ENCODE measurements at places on chromosomes 6 and 20. TPM values are rescaled to one million over a fixed set of nuclear protein-coding genes. Genes with fewer than 3 reads are reported as not detected.

DYNLT1 gene
- 118 TPM for total RNA-seq

MROH8 gene
- 7.6 TPM for total RNA-seq

NKX2-4 gene
- not detected for total RNA-seq

NOX3 gene
- total RNA-seq, result not detected

TMC2 gene
- not detected for total RNA-seq

HLA-DRA gene
- not detected for total RNA-seq

RPS6KA2 gene
- total RNA-seq, result 32.6 TPM

HLA-DMB gene
- total RNA-seq, result 0.59 TPM

MEI4 gene
- total RNA-seq, result 0.44 TPM

BPIFB4 gene
- not detected for total RNA-seq

ADIG gene
- not detected for total RNA-seq

C6orf47 gene
- 23.5 TPM for total RNA-seq

DUSP15 gene
- 13.7 TPM for total RNA-seq

ADGRF1 gene
- total RNA-seq, result 0.09 TPM

GTSF1L gene
- total RNA-seq, result not detected

CTCFL gene
- total RNA-seq, result 0.14 TPM

SLC26A8 gene
- total RNA-seq, result 0.33 TPM

GRCh38 chr6:54013966-54014365 is 97.3 kb upstream of the MLIP start:
- no peak for DNase-seq

GRCh38 chr6:122568797-122569221 is 41.4 kb upstream of the PKIB start:
- DNase-seq, result no peak

GRCh38 chr6:12297363-12298016 is 7.3 kb downstream of the EDN1 start:
- DNase-seq, result no peak

GRCh38 chr6:46465294-46466165 is 25.7 kb downstream of the RCAN2 start:
- no peak for DNase-seq

DNA sequence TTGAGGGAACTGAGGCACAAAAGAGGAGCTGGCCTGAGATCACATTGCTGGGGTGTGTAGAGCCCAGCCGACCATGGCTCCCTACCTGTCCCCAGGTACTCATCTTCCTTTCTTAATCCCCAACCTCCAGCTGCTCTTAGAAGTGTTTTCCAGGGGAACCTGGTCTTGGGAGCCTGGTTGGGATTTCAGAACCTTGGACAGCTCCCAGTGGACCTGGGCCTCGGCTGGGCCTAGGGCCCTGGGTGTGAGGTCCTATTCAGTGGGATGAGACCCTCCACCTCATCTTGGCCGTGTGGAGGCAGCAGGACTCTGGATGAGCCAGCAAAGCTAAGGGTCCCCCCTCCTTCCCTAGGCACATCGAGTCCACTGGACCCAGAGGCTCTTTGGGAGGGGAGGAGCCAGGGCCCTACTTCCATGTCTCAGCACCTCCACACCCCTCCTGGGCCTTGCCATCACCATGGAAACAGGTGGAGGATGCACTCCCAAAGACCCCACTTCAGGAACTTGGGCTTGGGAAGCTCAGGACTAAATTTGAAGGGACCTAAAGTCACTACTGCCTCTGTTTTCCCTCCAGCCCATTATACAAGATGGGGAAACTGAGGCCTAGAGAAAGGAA is 38.5 kb downstream of the DLGAP4 start:
- DNase-seq, result peak; percentile 62

GRCh38 chr6:142926177-142926493 is 18.8 kb downstream of the HIVEP2 start:
- no peak for DNase-seq

GRCh38 chr6:44456070-44456965 is 68.8 kb downstream of the CDC5L start:
- peak; percentile 29 for DNase-seq

DNA sequence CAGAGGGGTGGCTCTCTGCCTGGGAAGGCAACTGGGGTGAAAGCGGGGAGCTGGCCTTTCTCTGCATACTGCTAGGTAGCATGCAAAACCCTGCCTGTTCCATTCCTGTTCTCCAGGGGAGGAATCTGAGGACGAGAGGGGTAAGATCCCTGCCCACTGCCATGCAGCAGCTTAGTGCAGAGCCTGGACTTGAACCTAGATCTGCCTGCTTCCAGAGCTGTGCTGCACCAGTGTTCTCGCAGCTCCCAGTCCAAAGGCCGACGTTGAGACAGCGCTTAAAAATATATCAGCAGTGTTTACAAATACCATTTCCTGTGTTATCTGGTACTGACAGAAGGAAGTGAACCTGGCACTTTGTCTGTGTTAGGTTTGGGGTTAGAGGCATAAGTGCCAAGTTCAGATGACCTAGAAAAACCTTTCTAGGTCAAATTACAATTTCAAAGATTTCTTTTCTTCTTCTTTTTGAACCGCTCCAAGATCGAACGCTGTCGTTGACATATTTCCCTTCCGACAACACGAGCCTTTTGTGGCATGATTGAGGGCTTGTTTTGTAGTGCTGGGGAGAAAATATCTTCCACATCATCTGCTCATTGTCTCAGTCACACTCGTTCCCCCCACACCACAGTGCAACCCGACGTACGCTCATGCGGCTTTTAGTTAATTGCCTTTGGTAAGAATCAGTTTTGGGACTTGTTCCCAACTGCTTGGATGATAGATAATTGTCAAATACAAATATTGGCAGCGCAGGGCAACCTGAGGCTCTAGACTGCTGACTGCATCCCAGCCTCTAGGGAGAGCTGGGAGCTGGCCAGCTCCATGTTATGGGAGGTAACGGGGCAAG is 44.6 kb downstream of the TOX2 start:
- no peak for DNase-seq
